Glomerular endothelial cell (primary cell): ENCODE measurements at places on chromosomes 2 and 18. TPM values are rescaled to one million over a fixed set of nuclear protein-coding genes. Genes with fewer than 3 reads are reported as not detected.

Gene PLEK
- total RNA-seq = 0.12 TPM in 1 of 2 replicates, not detected in the other

Gene RIT2
- not detected in 2 replicates for total RNA-seq

DNA sequence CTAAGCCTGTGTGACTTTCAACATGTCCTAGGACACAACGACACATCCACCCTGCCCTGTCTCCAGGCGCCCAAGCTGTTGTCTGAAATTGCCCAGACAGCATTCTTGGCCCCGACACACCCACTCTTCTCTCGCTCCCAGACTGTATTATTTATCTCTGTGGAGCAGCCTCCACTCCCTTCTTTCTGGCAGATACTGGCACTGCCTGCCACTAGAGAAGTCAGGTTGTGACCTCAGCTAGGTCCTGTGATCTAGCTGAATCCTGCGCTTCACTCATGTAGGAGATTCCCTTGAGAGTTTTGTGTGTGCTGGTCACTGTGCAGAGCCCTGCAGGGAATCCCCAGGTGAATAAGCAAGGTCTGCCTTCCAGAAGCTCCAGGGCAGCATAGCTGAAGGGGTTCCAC lies 77.1 kb upstream of the TNP1 start:
- DNase-seq = no peak

DNA sequence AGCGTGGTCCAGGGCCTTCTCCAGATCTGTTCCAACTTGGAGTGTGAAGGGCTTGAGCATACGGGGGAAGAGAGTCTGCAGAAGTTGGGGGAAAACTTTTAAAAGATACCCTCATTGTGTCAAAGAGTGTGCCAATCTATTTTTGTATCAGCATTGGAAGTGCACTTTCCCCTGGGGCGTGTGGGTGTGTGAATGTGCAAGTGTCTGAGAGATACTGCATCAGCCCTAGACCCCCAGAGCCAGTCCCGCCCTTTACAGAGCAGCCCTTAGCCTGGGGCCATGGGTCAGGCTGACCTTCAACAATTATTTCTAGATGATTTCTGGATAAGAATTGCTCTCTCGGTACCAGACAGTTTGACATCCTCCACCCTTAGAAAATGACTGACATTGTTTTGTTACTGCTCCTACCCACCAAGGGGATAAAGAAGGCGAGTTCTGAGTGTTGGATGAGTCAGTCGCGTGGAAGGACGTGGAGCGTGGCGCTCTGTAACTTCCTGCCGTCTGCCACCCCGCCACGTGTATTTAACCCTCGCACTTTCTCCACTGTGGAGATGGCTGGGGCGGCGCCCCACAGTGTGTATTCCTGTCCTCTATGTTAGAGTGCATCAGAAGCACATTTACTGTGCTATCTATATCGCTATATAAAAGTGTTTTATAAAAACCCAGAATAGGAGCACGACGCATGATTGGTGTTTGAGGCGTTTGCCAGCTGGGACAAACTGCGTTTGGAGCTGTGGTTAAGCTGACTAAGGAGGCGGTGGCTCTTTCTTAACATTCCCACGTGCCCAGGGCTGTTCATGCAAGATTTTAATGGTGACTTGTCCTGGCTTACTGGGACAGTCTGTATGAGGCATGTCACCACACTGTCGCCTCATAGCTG lies 122.6 kb downstream of the CABLES1 start:
- DNase-seq = no peak

DNA sequence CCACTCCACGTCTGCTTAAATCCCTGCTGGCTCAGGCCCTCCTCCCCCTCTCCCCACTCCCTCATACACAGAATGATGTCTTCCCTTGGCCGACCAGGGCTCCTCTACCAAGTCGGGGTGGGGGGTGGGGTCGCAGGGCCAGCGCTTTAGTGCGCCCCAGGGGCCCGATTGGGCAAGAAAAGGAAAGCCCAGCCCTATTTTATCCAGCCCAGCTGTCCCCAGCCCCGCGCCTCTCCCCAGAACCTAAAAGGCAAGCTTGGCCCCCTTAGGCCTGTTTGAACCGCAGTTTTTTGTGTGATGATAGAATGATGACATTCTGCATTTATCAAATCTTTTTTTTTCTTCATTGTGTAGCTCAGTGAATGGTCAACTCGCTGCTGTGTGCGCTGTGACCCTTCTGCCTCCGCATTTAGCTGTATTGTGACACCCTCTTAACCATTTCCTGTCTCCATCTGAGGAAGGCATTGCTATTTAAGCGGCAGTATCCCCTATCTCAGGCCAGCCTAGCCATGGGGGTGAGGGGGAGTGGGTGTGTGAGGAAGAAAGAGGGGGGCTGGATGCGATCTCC lies 231.4 kb downstream of the HAUS1 start:
- DNase-seq = no peak

GRCh38 chr2:85768713-85769112 lies 14.9 kb downstream of the ATOH8 start:
- DNase-seq = no peak

DNA sequence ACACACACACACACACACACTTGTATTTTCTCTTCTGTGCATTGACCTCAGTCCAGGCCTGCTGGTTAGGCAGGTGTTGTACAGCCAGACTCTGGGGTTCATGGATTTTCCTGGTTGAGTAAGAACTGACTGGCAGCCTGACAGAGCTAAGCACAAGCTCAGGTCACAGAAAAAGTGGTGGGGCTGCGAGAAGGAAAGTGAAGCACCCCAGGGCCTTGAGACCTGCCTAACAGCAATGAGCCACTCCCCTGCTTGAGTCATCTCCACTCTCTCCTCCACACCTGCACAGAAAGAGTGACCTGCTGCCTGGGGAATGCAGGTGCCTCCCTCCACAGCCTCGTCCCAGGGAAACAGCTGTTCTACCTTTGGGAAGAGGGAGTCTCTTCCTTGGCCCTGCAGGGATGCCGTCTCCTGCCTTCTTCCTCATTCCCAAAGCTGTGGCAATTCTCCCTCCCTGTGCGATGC lies 91.4 kb upstream of the LGALSL start:
- no peak for DNase-seq

GRCh38 chr2:128500138-128500800 lies 181.6 kb upstream of the HS6ST1 start:
- no peak for DNase-seq

DNA sequence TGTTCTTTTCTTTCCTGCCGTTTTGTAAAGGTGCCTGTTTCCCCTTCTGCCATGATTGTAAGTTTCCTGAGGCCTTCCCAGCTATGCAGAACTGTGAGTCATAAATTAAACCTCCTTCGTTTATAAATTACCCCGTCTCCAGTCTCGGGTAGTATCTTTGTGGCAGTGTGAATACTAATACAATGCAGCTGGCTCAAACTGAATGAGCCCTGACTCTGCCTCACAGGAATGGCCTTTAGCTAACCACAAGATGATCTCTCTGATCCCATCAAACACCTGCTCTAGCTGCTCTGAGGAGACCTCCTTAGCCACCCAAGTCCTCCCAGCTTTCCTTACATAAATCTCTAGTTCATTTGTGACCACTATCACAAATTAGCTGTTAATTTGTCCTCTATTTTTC lies 41.5 kb upstream of the CAB39 start:
- DNase-seq = no peak
